Activated T-cell treated with anti-CD3 and anti-CD28 coated beads for 24 hours (primary cell): ENCODE measurements at places on chromosomes 1 and 21.

GRCh38 chr1:184380468-184380867 lies 6.4 kb upstream of the C1orf21 start:
- no peak for DNase-seq

DNA sequence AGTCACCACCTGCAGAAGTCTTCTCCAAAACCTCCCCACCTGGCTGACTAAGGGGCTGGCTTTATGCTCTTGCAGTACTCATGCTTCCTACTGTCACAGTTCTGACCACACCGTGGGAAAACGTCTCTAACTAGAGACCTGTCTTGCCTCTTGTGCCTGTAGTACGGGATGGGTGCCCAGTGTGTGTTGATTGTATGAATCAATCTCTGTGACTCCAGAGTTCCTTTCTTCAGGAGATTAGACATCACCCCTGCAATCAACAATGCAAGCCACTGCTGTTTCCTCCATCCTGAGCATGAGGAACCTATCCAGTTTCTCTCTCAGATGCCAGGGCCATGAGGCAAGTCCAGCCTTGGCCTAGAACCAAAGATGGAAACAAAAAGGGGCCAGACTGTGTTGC lies 64.1 kb downstream of the LRRN2 start:
- DNase-seq: no peak

- DNase-seq: no peak
Measured at GRCh38 chr1:201330541-201330940, 46.9 kb downstream of the TNNT2 start.

GRCh38 chr21:29329406-29329805 lies 30.7 kb downstream of the BACH1 start:
- DNase-seq: no peak

DNA sequence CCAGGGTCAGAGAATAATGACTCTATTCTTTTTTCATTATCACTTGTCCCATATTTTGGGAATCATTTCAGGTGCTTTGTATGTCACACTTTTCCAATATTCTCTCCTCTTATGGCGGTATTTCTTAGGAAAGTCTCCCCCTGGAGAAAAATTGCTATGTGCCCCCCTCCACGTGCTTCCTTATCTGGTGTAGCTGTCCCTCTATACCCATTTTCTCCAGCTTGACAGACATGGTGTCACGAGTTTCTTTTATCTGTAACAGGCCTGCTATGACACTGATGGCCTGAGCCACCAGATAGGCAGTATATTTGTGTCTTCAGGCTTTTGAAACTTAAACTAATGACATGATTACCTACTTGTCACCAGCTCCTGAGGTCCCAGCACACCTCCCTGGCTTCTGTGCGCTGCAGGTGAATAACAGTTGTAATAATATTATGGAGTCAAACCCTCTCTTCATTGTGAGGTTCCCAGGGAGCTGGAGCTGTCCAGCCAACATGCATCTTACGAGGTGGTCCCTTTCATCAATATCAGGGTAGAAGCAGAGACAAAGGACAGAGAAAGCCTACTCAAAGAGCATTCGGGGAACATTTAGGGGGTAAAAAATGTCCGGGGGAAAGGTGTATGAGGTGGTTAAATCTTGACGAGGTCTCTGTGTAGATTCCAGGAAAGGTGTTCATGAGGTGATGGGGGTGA lies 71.2 kb upstream of the DUSP10 start:
- DNase-seq: no peak

- DNase-seq: no peak
Measured at GRCh38 chr1:218069180-218069579, 215.9 kb upstream of the RRP15 start.

DNA sequence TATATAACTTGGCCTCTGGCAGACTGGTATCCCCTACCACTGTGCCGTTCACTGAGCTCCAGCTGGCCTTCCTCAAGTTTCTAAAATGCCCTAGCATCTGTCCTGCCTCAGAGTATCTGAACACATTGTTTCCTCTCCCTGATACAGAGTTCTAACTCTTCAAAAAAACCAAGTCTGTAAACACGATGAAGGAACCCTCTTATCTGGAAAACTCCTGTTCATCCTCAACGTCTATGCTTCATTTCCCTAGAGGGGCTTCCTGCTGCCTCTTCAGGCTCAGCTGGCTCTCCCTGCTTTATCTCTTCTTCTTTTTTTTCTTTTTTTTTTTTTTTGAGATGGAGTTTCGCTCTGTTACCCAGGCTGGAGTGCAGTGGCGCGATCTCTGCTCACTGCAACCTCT lies 5.6 kb downstream of the BSDC1 start:
- DNase-seq: no peak

DNA sequence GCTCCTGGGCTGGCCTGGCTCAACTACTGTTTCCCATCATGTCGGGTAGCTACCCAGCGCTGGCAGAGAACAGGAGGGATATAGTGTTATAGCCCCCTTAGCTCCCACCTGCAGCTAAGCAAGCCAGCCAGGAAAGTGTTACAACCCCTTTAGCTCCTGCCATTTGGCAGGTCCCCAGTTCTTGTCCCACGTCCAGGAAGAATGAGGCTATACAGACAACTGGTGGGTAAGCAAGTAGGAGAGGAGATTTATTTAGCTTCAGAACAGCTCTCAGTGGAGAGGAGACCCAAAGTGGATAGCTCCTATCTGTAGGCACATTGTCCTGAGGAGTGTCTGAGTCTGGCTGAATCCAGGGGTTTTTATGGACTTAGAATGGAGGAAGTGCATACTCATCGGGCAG lies 741.1 kb upstream of the B3GALT2 start:
- DNase-seq: no peak

DNA sequence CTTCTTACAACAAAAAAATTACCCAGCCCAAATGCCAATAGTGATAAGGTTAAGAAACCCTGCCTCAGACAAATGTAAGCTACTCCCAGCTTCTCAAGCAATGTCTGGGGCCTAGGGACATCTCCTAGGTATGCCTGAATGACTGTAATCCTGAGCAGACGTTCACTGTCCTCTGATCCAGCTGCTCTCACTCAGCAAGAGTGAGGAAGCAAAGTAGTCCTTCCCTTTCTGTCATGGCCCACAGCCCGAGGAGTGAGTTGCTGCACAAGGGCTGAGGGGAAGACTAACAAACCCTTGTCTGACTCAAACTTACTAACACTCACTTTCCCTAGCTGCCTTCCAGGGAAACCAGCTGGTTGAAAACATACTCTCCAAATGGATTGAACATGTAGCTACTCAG lies 124.9 kb upstream of the TNFSF4 start:
- no peak for DNase-seq

DNA sequence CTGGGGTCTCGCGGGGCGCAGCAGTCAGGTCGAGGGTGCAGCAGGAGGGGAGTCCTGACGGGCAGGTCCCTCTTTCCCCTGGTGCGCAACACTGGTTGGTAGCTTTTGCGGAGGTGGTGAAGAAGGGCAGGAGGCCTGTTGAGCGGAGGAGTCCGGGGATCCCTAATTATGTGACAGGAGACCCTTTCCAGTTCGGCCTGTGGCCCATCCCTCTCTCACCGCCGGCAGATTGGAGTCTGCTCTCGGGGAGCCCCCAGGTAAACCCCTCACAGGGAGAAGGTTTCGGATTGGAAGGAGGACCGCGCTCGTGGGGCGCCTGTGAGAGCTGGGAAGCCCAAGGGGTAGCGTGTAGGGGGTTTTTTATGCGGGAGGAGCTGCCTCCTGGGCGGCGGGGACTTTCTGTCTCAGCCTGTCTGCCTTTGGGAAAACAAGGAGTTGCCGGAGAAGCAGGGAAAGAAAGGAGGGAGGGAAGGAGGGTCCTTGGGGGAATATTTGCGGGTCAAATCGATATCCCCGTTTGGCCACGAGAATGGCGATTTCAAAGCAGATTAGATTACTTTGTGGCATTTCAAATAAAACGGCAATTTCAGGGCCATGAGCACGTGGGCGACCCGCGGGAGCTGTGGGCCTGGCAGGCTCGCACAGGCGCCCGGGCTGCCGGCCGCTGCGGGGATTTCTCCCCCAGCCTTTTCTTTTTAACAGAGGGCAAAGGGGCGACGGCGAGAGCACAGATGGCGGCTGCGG lies 9.5 kb downstream of the SIM2 start:
- DNase-seq: no peak

GRCh38 chr1:16173447-16174260 lies 17.8 kb upstream of the EPHA2 start:
- DNase-seq: no peak

- no peak for DNase-seq
Measured at GRCh38 chr1:51526248-51526647, 7.2 kb upstream of the EPS15 start.

DNA sequence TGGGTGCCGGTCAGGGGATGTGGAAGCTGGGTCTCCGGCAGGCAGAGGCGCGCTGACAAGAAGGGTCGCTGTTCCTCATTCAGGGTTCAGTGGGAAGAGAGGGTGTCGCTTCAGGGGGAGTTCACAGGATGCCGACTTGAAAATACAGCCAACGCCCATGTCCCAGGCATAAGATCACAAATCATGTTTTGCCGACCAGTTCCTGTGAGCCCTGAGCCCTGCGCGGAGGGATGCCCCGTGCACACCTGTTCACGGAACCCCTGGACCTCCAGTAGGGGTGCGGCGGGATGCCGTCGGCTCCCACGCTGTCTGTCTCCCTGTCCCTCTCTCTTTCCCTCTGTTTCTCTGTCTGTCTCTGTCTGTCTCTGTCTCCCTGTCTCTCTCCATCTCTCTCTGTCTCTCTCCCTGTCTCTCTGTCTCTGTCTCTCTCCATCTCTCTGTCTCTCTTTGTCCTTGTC lies 26.8 kb downstream of the TP73 start:
- DNase-seq: no peak

GRCh38 chr1:179296356-179297104 lies 2.9 kb downstream of the SOAT1 start:
- no peak for DNase-seq

GRCh38 chr1:31266547-31266946 lies 26.9 kb upstream of the NKAIN1 start:
- DNase-seq: no peak

DNA sequence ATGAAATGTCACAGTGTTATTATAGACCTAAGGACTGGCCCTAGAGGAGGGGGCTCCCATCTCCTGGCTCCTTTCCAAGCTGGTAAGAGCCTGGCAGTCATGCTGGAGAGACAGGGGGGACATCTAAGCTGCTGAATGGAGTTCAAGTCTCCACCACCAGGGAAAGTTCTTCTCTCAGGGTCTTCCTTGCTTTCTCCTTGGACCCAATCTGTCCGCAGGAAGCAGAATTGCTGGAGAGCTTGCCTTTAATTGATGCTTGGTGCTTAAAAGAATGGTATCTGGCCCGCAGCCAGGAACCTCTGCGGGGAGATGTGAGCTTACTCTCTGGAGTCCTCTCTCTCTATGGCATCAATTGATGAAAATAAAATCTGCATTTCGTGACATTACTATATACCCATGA lies 25.1 kb downstream of the IRF2BP2 start:
- DNase-seq: no peak

DNA sequence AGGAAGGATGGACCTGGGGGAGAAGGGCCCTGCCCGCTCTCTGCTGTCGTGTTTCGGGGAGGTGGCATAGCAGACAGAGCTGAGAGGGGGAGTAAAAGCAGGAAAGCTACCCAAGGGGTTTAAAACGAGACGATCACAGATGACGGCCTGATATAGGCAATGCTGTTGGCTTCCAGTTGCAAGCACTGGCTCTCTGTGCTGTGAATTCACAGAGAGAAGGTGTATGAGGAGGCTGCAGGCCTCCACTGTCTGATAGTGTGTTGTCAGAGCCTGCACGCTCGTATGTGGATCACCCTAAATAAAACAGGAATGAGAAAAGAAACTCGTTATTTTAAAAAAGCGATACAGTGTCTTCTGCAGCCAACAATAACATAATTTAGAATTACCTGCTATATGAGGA lies 57.4 kb downstream of the LGR6 start:
- no peak for DNase-seq

DNA sequence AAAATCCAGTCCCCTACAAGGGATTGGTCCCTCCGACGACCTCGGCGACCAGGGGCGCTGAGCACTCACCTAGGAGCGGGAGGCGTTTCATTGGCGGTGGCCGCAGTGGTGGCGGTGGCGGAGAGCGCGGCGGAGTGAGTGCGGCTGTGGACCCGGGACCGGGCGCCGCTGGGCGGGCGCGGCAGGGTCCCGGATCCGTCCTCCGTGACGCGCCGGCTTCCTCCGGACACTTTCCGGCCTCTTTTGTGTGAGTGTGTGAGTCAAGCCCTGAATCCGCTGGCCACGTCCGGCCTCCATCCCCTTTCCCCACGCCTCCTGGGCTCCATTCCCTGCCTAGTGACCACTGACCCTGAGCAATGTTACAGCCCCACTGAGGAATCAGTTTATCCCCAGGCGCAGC lies at the start of gene ADGRL4:
ADGRL4 (minus strand) TSS at position 167 of the 400 bp plus-strand sequence; CDS start at position 91, 76 bp downstream.
- DNase-seq: no peak

- DNase-seq: no peak
Measured at GRCh38 chr1:24105368-24106160, 6.4 kb downstream of the MYOM3 start.

DNA sequence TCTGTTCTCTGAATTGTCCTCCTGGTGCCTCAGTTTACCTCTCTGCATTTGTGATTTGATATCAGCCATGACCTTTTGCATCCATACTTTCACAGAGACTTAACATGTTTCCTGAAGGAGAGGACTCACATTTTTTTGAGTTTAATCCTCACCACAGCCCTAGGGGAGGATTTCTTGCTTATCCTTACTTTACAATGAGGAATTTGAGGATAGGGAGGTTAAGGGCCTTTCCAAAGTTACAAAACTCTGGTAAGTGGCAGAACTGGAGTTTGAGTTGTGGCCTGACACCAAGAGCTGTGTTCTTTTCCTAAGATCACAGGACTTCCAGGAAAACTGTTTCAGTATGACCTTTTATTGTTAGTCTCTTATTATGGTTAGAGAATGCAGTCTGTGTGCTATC lies 34.2 kb downstream of the TNFRSF8 start:
- DNase-seq: no peak

GRCh38 chr1:180181996-180182642 lies 27.4 kb downstream of the QSOX1 start:
- DNase-seq: no peak

DNA sequence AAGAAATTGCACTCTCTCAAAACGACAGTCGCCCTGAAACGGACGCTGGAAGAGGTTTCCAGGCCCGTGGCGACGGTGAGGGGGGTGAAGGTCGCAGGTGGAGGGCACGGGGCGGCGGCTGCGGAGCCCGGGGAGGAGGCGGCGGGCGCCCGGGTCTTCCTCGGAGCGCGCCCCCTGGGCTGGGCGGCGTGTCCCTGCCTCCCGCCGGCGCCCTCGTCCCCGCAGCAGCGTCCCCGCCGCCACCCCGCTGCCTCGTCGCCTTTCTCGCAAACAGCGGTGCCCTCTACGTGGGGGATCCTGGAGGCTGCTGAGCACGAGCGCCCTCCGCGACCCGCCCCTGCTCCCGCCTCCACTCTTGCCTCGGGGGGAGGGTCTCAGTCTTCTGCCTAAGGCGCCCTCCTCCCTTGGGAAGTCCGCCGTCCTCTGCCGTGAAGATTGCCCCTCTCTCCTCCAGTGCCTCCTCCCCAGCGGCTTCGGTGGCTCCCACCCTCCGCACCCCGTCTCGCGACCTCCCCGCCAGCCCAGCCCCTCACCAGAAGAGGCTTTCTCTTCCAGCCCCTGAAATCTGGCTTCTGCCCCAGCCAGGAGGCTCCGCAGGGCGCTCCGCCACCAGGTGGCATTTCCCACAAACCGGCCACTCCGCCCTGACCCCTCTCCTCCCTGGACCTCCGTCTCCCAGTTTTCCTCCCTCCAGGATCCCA lies 227.4 kb downstream of the SDCCAG8 start:
- no peak for DNase-seq
